ENCODE measurements at places on chromosomes 7 and 10.

GRCh38 chr7:12768948-12769347 lies 81.5 kb downstream of the ARL4A start:
- DNase-seq: no peak

DNA sequence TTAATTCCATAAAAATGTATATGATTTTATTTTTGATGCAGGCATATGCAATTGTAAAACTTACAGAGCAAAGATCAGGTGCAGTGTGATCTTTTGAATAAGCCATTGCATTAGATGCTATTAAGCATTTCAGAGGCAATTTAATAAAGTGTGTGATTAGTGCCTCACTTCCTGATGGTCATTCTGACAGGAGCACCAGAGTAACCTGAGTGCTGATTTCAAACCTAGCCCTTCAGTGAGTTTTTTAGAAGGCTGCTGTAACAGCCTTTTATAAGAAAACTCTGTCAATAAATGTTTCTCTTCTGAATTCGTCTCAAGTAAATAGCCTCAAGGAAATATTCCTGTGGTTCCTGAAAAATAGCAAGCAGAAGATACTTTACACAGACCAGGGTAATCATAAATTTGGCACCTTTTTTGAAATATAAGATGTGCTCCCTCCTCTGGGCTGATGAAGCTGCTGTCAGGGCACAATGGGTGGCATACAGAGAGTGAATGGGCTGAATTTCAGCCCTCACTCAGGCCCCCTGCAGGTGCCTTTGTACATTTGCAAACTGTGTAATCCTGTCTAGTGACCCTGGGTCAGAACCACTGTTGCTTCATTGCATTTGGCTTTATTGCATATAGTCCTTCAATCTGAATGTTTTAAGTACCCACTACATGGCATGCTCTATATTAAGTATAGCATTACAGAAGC lies 193.7 kb upstream of the CSTF2T start:
- no peak for DNase-seq

DNA sequence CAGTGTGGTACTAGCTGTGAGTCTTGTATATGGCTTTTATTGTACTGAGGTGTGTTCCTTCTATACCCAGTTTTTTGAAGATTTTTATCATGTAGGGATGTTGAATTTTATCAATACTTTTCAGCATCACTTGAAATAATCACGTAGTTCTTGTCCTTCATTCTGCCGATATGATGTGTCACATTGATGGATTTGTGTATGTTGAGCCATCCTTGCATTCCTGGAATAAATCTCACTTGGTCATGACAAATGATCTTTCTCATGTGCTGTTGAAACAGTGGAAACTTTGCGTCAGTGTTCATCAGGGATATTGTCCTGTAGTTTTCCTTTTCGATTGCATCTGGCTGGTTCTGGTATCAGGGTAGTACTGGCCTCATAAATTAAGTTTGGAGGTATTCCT lies 7.1 kb upstream of the PRKAR1B start:
- no peak for DNase-seq

DNA sequence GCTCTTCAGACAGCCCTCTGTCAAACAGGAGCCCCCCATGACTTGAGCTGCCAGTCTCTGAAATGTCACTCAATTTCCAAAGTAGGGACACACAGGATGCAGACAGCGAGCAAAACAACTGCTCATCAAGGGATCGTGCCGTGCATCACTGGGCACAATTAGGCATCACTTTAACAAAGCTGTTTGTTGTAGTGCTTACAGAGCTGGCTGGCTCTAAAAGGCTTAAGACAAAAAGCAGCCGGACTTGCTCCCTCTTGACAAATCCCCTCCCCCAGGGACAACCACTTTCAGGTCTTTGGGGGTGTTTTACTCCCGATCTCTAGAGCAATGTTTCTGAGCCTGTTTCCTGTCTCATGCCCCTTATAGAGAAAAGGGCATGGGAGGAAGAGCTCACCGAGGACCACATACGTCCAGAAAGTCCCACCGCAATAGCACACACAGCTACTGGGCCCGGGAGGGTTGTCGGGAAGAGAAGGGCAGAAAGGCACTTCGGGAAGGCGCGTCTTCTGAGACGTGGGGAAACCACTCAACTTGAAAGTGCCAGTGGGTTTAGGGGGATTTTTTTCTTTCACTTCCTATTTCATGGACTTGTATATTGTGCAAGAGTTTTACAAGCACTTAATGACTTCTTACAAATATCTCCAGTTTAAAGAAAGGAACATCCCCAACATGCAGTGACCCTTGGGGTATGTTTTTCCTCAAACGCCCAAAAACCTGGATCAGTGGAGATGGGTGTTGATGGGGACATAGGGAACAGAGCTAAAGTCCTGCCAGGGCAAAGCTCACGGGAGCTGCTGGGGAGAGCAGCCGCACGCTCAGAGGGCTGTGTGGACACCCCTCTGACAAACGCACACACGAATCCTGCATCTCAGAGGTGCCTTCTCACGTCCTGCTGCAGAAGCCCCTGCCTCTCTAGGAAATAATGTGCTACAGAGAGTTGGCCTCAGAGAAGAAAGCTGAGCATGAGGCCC lies 27.1 kb downstream of the LRRC20 start:
- peak; percentile 83 for DNase-seq

DNA sequence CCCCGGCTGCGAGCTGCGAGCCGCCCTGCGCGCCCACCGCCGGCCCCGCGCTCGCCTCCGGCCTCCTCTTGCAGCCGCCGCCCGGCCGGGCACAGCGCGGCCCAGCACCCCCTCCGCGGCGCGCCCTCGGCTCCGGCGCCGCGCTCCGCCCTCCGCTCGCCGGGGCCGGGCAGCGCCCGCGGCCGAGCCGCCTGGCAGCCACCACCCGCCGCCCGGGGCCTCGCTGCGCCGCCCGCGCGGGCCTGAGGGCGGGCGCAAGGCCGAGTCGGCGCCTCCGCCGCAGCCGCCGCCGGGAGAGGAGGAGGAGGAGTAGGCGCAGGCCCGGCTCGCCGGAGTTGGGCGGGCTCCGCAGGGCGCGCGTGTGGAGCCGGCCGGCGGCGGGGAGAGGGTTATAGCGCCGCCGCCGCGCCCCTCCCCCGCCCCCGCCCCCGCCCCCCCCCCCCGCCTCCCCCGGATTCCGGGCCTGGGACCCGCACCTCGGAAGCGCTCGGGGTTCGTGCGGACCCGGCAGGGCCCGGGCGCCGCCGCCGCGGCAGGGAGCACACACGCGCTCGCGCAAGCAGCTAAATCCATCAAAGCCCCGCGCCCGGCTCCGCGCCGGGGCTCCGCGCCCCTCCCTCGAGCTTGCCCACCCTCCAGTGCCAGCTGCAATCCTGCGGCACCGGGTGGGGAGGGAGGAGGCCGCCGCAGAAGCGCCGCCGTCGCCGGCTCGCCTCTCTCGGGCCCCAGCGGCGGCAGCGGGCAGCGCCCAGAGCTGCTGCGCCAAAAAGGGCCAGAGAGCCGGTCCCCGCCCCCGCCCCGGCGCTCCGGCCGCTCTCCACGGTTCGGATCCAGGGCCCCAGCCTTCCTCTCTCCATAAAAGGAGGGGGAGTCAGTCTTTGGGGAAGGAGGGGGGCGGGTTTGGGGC lies at the start of gene PDGFA:
Gene PDGFA, minus strand, starts transcription at position 363 of the 907 bp plus-strand sequence. CDS start 845 bp downstream, outside the sequence.
- DNase-seq: peak; percentile 53

DNA sequence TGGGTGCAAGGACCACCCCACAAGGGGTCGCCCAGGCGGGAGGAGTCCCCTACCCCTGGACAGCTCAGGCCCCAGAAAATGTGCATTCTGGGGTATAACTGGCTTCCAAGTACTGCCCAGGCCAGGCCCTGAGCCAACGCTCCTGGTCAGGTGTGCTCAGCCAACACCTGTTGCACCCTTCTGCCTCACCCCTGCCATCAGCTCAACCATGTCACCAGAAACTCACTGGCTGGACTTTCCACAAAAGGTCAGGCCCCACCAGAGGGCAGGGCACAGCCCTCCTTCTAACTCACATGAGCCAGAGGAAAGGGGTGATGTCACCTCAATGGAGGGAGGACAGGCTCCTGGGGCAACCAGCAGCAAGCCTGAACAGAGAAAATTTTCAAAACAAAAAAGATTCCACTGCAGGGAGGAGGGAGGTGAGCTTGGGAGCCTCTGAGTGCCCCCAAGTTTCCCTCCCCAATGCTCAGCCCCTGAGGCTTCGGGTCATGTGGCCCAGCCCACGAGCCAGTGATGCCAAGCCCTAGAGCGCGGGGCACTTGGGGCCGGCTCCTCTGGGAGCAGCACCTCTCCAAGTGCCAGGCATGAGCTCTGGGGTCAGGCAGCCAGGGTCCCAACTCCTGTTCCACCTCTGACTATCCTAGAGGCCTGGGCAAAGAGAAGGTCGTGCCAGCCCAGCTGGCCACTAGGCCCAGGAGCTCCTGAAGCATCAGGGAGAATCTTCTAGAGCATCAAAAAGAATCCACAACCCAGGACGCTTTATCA lies 2.2 kb downstream of the OGDHL start:
- no peak for DNase-seq

DNA sequence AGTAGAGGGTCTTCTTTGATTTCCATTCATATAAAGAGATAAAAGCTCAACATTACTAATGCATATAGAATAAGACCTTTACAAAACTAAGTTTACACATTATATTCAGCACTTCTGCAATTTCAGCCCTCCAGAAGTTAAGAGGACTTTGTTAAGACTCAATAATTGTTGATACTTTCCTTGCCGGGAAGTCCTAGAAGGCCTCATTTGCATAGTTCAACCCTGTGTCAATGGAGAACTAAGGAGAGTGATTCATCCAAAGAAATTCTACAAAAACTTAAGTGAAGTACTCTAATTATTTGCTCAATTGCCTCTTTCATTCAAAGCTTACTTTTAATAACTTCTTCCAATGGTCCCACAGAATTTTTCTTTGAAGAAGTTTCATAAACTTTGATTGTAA lies 1060.3 kb upstream of the CELF2 start:
- no peak for DNase-seq

- no peak for DNase-seq
These were observed 126.7 kb downstream of the RGS10 start for GRCh38 chr10:119415536-119416503.

- DNase-seq: no peak
These were observed 46.1 kb upstream of the FMC1 start for GRCh38 chr7:139294951-139295575.

- DNase-seq: no peak
These were observed 234.5 kb upstream of the MEOX2 start for GRCh38 chr7:15920953-15921352.

DNA sequence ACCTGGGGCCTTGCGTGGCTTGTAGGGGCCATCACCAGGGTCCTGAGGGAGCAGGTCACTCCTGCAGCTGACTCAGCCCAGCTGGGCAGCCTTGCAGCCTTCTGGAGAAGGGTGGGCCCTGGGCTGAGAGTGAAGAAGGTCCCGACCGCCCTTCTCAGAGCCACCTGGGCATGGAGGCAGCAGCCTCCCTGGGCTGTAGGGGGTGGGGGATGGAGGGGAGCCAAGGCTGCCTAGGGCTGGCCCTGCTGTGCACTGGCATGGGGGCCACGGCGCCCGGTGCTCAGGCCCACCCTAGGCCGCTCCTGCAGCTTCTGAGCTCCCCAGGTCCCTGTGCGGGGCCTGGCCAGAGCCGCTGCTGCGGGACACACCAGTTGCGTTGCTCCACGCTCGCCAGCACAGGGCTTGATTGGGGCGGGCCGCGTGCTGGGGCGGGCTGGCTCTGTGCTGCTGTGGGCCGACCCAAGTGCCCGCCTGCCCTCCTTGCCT lies 63.6 kb upstream of the NKX6-2 start:
- no peak for DNase-seq

GRCh38 chr7:134042307-134042706 lies 84.8 kb upstream of the LRGUK start:
- DNase-seq: no peak

- DNase-seq: no peak
These were observed 207.9 kb downstream of the PLXNA4 start for GRCh38 chr7:132368246-132368900.

DNA sequence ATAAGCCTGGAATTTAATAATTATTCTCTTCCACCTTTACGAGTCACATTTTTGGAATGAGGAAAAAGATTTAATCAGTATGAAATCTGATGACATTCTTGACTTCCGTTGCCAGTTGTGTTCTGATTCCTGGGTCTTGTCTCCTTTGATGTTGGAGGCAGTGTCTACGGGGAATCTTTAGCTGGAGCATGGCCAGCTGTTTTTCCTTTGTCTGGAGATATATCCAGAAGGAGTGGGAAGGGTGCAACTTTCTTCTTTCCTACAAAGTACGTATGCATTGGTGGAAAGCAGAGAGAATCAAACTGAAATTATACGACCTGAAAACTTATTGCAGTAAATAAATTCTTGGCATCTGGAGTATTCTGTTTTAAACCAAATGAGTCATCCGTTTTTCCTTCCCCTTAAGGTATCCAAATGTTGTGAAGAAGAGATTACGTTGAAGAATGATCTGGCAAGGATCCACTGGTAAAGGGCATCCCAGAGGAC lies 6.9 kb upstream of the GNG11 start:
- no peak for DNase-seq

GRCh38 chr7:76044375-76044865 lies 3.4 kb downstream of the STYXL1 start:
- DNase-seq: no peak

GRCh38 chr10:43113201-43114087 lies 24.8 kb upstream of the CSGALNACT2 start:
- no peak for DNase-seq

DNA sequence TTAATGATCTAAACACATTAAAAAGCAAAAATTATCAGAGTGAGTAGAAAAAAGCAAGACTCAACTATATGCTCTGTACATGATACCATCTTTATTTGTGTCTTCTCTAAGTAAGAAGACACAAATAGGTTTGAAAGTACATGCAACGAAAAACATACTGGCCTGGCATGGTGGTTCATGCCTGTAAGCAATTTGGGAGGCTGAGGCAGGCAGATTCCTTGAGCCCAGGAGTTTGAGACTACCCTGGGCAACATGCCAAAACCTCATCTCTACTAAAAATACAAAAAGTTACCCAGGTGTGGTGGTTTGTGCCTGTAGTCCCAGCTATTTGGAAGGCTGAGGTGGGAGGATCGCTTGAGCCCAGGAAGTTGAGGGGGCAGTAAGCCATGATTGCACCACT lies 78.1 kb upstream of the TOMM7 start:
- no peak for DNase-seq

DNA sequence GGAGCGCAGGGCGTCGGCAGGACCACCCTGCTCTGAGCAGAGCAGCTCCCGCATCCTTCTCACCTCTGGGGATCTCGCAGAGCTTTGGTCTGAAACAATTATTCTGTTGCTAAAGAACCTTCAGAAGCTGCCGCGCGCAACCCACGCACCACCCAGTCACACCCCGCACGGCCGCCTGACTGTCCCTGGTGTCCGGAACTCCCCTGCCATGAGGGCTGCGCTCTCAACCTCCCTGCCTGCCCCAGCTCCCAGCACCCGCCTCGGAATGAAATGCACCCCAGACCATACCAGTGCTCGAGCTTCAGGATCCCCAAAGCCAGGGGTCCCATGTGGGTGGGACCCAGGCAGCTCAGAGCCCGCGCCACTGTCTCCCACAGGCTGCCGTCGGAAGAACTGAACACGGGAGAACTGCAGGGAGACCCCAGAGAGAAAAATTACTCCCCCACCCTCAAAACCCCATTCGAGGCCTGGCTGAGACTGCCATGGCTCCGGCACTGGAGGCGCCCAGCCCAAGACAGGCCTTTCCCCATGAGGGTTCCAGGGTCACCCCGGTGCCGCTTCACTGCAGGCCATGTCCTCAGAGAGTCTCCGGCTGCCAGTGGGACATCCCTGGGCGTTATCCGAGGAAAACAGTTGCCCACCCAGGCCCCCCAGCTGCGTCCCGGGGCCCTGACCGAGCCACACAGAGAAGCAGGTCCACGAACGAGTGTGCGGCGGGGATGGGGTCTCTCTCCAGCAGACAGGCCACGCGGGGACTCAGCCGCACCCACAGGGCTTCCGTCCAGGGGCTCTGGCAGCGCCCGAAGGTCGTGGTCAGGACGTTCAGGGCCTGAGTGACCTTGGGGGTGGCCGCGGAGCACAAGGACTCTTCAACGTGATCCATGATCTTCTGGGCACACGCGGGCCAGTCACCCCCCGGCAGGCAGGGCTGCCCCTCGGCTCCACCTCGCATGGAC lies 12.1 kb downstream of the BRAT1 start:
- DNase-seq: no peak

Data from GM06990 (cell line).